ENCODE measurements at places on chromosomes 5 and 9. TPM values are rescaled to one million over a fixed set of nuclear protein-coding genes. Genes with fewer than 3 reads are reported as not detected.

MAMDC2 gene
- total RNA-seq, result 21.5 TPM

TRIM7 gene
- total RNA-seq, result 21.7 TPM

FAM81B gene
- not detected for total RNA-seq

IL9 gene
- total RNA-seq, result not detected

ARL10 gene
- 10.6 TPM for total RNA-seq

Data from tongue (tissue), 3 donors.